ENCODE measurements at places on chromosomes 6 and 20. TPM values are rescaled to one million over a fixed set of nuclear protein-coding genes. Genes with fewer than 3 reads are reported as not detected.

The HLA-DQB1 gene
- not detected for total RNA-seq

The SLC35B3 gene
- 7.7 TPM for total RNA-seq

DNA sequence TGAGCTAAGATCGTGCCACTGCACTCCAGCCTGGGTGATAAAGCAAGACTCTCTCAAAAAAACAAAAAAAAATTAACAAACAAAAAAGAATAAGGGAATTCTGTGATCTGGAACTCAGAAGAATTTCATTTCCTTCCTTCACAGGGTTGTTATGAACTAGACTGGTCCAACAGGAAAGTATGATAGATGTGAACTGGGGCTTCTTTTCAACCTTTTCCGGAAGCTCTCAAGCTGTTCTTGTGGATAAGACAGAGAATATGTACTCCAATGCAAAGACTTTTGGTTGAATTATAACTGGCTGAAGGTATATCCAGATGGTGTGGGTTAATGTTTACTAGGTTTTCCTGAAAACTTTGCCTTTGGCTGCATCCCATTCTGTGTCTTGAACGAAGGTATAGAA, 5.3 kb downstream of the RNF8 start:
- H3K4me3 ChIP-seq = no peak overlapping the region
- no peaks in the 10 kb centered on the region for H3K27me3 ChIP-seq
- no peak overlapping the region for H3K27ac ChIP-seq
- H3K36me3 ChIP-seq = peaks cover 36% of the 10 kb centered on the region
- H3K4me1 ChIP-seq = peaks cover 7% of the 10 kb centered on the region
- no peak for DNase-seq

- no peak overlapping the region for H3K27ac ChIP-seq
- peaks cover 9% of the 10 kb centered on the region for H3K36me3 ChIP-seq
- no peak for DNase-seq
- H3K27me3 ChIP-seq = no peaks in the 10 kb centered on the region
- H3K4me1 ChIP-seq = no peaks in the 10 kb centered on the region
Measured at GRCh38 chr6:116431964-116432595, 29.1 kb upstream of the CALHM6 start.

The CCDC170 gene
- total RNA-seq = 0.61 TPM

- no peaks in the 10 kb centered on the region for H3K27me3 ChIP-seq
- H3K36me3 ChIP-seq = no peaks in the 10 kb centered on the region
- DNase-seq = no peak
- H3K4me1 ChIP-seq = no peaks in the 10 kb centered on the region
Measured at GRCh38 chr6:1153696-1154245, 158.1 kb upstream of the FOXQ1 start.

GRCh38 chr6:72783666-72784065, 161.8 kb downstream of the KCNQ5 start:
- no peak for DNase-seq
- H3K4me1 ChIP-seq = peaks cover 24% of the 10 kb centered on the region
- no peak overlapping the region for H3K27ac ChIP-seq
- no peaks in the 10 kb centered on the region for H3K36me3 ChIP-seq

The MUC21 gene
- not detected for total RNA-seq

- peaks cover 14% of the 10 kb centered on the region for H3K4me1 ChIP-seq
- peaks cover 85% of the 10 kb centered on the region for H3K27me3 ChIP-seq
- no peak for DNase-seq
Measured at GRCh38 chr6:30461055-30461454, 28.3 kb upstream of the HLA-E start.

- H3K27ac ChIP-seq = no peak overlapping the region
- peaks cover 46% of the 10 kb centered on the region for H3K36me3 ChIP-seq
- no peak for DNase-seq
- H3K27me3 ChIP-seq = no peaks in the 10 kb centered on the region
- H3K4me1 ChIP-seq = peaks cover 18% of the 10 kb centered on the region
Measured at GRCh38 chr6:4029687-4030086, 49.2 kb downstream of the FAM217A start.

GRCh38 chr6:82145926-82146452, 101.6 kb downstream of the IBTK start:
- H3K4me1 ChIP-seq = peaks cover 18% of the 10 kb centered on the region
- no peak for DNase-seq
- H3K27ac ChIP-seq = no peak overlapping the region
- no peaks in the 10 kb centered on the region for H3K27me3 ChIP-seq
- H3K4me3 ChIP-seq = no peak overlapping the region

GRCh38 chr6:154266560-154267099, 90.0 kb downstream of the IPCEF1 start:
- no peaks in the 10 kb centered on the region for H3K4me1 ChIP-seq
- no peak overlapping the region for H3K4me3 ChIP-seq
- no peaks in the 10 kb centered on the region for H3K36me3 ChIP-seq
- DNase-seq = no peak

GRCh38 chr20:34024723-34025351, 31.1 kb downstream of the RALY start:
- 0 out of 2 replicates have a peak, but pooled peaks cover 9% of the 10 kb centered on the region for H3K4me1 ChIP-seq
- DNase-seq = no peak
- no peaks in the 10 kb centered on the region for H3K27me3 ChIP-seq
- no peak overlapping the region for H3K27ac ChIP-seq
- H3K36me3 ChIP-seq = peaks cover 12% of the 10 kb centered on the region
- no peak overlapping the region for H3K4me3 ChIP-seq

DNA sequence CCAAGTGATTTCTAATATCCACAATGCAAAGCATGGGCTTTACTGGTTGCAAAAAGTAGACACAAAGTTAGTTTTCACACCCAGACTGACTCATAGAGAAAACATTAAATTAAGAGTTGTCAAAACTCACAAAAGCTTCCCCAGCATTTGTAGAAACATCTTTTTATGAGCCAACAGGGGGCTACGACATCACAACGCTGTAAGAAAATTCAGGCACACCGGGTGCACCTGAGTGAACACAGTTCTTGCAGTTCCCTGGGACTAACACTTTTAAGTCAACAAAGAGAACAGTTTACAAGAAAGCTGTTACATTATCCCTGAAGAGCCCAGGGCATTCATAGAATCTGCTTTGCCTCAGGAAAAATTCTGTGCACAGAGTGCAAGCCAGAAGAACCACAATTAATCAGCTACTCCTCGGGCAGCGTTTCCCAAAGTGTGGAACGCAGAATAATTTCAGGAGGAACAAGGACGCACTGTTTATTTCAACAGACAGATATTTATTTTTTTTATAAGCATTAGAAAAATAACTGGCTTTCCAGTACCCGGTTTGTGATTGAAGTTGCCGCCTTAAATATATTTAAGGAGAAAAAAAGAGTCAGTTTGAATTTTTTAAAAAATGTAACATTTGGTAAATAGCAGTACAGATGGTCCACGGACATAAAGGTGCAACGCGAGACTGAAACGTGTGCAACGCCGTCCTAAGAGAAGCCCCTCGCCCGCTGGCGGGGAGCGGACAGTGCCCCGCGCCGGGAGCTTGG, 1.2 kb downstream of the NCOA5 start:
- peaks cover 8% of the 10 kb centered on the region for H3K36me3 ChIP-seq
- H3K4me3 ChIP-seq = peak overlapping the region; percentile 88
- H3K27ac ChIP-seq = peak overlapping the region; percentile 95
- no peaks in the 10 kb centered on the region for H3K27me3 ChIP-seq

GRCh38 chr6:155883334-155883731, 427.7 kb upstream of the NOX3 start:
- DNase-seq = no peak
- H3K27me3 ChIP-seq = no peaks in the 10 kb centered on the region
- H3K36me3 ChIP-seq = no peaks in the 10 kb centered on the region

The SEL1L2 gene
- not detected for total RNA-seq

The PI16 gene
- not detected for total RNA-seq

The NOX3 gene
- not detected for total RNA-seq

The GTSF1L gene
- total RNA-seq = not detected

GRCh38 chr6:137494988-137495702, 951 bp upstream of the OLIG3 start:
- no peaks in the 10 kb centered on the region for H3K36me3 ChIP-seq
- H3K27me3 ChIP-seq = peaks cover 57% of the 10 kb centered on the region
- no peak for DNase-seq
- no peak overlapping the region for H3K4me3 ChIP-seq
- no peaks in the 10 kb centered on the region for H3K4me1 ChIP-seq

DNA sequence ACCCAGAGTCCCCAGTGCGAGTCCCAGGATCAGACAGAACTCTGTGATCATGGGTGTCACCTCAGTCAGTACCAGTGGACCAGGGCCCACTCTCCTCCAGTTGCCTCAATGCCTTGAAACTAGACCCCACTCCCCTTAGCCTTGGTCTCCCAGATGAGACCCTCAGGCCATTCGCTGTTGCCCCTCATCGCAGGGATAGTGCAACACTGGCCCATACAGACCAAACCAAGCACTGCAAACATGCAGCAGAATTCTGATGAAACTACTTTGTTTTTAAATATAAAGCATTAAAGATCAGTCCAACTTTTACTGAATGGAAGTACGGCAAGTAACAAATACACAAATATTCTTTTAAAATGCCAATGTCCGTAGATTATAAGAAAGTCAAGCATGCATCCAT, 101.2 kb upstream of the NT5E start:
- no peak overlapping the region for H3K27ac ChIP-seq
- no peaks in the 10 kb centered on the region for H3K36me3 ChIP-seq
- no peak for DNase-seq
- H3K4me1 ChIP-seq = no peaks in the 10 kb centered on the region
- H3K27me3 ChIP-seq = no peaks in the 10 kb centered on the region

The DZANK1 gene
- total RNA-seq = 0.97 TPM

The CRIP3 gene
- total RNA-seq = not detected

DNA sequence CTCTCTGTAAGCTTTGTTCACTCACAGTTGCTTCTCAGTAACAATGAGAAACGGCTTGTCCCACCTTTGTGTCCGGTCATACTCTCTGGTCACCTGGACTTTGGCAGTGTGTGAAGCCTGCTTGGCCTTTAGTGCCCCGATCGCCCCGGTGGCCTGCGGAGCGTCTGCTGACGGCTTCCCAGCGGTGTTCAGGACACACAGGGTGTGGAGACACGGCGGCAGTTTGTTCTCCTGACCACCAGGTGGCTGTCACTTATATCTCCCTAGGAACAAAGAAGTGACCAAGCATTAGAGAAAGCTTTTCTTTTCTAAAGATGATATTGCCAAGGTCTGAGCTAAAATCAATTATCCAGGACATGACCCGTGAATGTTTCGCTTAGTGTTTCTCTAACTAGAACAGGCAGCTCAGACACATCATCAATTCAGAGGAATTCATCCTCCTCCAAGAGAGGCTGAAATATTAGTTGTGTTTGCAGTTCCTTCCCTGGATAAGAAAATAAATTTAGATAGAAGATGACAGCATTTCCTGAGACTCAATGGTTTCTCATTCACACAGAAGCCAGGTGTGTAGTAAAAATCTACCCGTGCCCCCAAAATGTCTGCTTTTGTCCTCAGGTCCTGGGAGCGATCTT, 167.4 kb upstream of the THBS2 start:
- H3K4me3 ChIP-seq = no peak overlapping the region
- DNase-seq = peak; percentile 64
- 0 out of 2 replicates have a peak, but pooled peaks cover 5% of the 10 kb centered on the region for H3K4me1 ChIP-seq
- no peak overlapping the region for H3K27ac ChIP-seq
- no peaks in the 10 kb centered on the region for H3K36me3 ChIP-seq

- no peak overlapping the region for H3K27ac ChIP-seq
- no peaks in the 10 kb centered on the region for H3K4me1 ChIP-seq
- no peaks in the 10 kb centered on the region for H3K36me3 ChIP-seq
- no peak overlapping the region for H3K4me3 ChIP-seq
Measured at GRCh38 chr6:120214088-120214499, 864.5 kb upstream of the MAN1A1 start.

The GPLD1 gene
- 0.34 TPM for total RNA-seq

The LTA gene
- not detected for total RNA-seq

DNA sequence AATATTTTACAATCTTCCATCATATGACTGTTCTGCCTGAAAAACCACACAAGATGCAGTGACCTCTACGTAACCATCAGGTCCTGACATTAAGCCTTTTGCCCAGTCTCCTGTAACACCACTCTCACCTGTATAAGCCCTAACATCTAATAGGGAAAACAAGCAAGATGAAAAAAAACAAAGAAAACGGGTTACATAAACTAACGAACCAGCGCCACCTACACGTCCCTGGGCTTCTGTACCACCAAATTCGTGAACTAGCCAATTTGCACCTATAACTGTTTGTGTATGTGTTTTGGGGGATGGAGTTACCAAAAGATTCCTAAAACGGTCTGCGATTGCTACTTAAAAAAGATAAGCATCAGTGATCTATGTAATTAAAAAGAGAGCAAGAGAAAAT, 70.2 kb downstream of the BLOC1S5 start:
- no peaks in the 10 kb centered on the region for H3K36me3 ChIP-seq
- H3K27me3 ChIP-seq = no peaks in the 10 kb centered on the region
- no peak for DNase-seq
- H3K27ac ChIP-seq = no peak overlapping the region
- H3K4me3 ChIP-seq = no peak overlapping the region

DNA sequence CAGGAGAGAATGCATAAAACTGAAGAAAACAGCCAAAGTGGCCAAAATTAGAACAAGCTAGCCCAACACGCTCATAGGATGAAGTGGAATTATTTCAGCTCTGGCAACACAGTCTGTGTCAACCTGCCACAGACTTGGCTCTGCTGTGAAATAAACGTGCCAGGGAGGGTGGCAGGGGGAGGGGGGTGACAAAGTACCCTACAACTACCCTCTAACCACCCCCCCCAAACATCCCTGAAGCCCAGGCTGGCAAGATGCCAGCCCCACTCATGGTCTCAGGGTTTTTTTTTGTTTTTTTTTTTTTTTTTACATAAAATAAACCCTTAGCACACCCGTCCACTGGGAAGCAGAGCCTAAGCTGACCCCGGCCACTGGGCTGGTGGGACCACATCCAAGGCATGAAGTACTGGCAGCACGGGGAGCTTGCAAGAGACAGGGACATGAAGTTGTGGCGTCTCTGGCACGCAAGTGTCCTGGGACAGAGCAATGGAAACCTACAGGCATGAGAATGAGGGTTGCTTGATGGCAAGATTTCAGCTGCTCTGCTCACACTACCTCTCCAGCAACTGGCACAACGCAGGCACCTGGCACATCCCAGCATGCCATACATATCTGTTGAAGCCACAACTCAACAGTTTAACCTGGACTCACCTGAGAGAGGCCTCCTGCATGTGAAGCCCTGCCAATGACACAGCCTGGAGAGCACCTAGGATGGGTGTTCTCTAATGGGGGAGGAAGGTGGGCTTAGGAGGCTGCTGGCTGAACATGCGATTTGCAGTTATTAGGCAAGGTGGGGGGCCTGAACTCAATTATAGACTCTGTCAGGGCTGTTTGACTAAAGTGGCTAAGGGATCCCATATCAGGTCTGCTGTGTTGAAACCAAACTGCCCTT, 76.4 kb downstream of the TRAM2 start:
- peaks cover 65% of the 10 kb centered on the region for H3K36me3 ChIP-seq
- no peaks in the 10 kb centered on the region for H3K27me3 ChIP-seq
- no peak overlapping the region for H3K4me3 ChIP-seq
- H3K27ac ChIP-seq = peak overlapping the region; percentile 82
- peaks cover 66% of the 10 kb centered on the region for H3K4me1 ChIP-seq

- no peak overlapping the region for H3K27ac ChIP-seq
- peaks cover 15% of the 10 kb centered on the region for H3K4me1 ChIP-seq
- H3K36me3 ChIP-seq = no peaks in the 10 kb centered on the region
- peaks cover 72% of the 10 kb centered on the region for H3K27me3 ChIP-seq
- peak; percentile 6 for DNase-seq
Measured at GRCh38 chr20:61253640-61254511, 1.8 kb downstream of the CDH4 start.

The LCA5 gene
- total RNA-seq = 10.2 TPM

Measured in SJSA1 (cell line).